ENCODE measurements at places on chromosomes 2 and 18. TPM values are rescaled to one million over a fixed set of nuclear protein-coding genes. Genes with fewer than 3 reads are reported as not detected.
A peak's percentile ranks its signal among the peaks of the same experiment; 100 is the strongest.

The OSR1 gene
- total RNA-seq, result 93.7 TPM

GRCh38 chr2:32738939-32739338 lies 111.1 kb downstream of the TTC27 start:
- no peak for DNase-seq

GRCh38 chr2:10063566-10063965 lies 16.6 kb downstream of the CYS1 start:
- no peak for DNase-seq

The PFN4 gene
- 1.4 TPM for total RNA-seq

The YES1 gene
- total RNA-seq, result 70.2 TPM

GRCh38 chr2:28758459-28758858 lies 6.8 kb downstream of the PPP1CB start:
- DNase-seq, result no peak

- DNase-seq, result no peak
Observed at GRCh38 chr2:191215230-191215629, 30.0 kb upstream of the MYO1B start.

GRCh38 chr2:24885221-24886125 lies 34.6 kb downstream of the ADCY3 start:
- DNase-seq, result no peak

- DNase-seq, result no peak
Observed at GRCh38 chr2:80438686-80439085, 134.1 kb upstream of the LRRTM1 start.

GRCh38 chr2:214699236-214699635 lies 110.2 kb downstream of the BARD1 start:
- DNase-seq, result no peak

DNA sequence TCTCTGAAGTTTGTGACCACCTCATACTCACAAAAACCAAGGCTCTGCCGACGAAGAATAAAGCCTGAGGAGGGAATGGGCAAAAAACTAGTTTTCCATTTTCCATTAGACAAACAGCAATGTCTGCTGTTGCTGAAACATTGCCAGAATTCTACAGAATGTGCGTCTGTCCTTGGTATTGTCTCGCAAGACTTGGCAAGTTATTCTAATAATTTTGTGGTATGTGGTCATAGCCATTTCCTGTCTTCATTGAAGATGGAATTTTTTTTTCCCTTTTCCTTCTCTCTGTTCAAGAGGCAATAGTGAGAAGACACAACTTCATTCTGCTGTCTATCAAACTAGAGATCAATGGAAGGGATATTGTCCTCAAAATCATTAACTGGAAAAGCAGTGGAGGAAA lies 296.1 kb downstream of the RND3 start:
- no peak for DNase-seq

The KLHL29 gene
- total RNA-seq, result 8.7 TPM

The UGT1A9 gene
- total RNA-seq, result not detected

DNA sequence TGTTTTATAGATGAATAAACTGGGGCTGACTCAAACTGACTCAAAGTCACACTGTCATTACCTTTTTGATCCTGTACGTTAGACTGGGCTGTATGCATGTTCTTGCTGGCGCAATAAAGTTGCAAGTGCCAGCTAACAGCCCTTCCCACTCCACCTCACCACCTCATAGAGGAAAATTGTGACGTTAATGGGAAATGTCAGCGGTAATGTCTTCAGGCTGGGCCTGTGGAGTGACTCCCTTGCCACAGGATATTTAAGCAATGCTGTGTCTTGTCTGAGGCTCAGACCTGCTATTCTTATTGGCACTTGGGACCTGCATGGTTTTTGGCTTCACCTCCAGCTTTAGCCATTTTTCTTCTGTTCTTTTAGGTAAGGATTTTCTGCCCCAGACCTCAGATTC lies 25.2 kb upstream of the CASP10 start:
- DNase-seq, result no peak

GRCh38 chr2:60540074-60540473 lies 13.4 kb downstream of the BCL11A start:
- DNase-seq, result no peak

GRCh38 chr2:102114290-102114721 lies 28.2 kb upstream of the IL1R1 start:
- no peak for DNase-seq

GRCh38 chr2:60353406-60353800 lies 200.1 kb downstream of the BCL11A start:
- DNase-seq, result no peak

- DNase-seq, result no peak
Observed at GRCh38 chr2:1002350-1002749, 51.7 kb downstream of the SNTG2 start.

The INO80B gene
- 13.5 TPM for total RNA-seq

DNA sequence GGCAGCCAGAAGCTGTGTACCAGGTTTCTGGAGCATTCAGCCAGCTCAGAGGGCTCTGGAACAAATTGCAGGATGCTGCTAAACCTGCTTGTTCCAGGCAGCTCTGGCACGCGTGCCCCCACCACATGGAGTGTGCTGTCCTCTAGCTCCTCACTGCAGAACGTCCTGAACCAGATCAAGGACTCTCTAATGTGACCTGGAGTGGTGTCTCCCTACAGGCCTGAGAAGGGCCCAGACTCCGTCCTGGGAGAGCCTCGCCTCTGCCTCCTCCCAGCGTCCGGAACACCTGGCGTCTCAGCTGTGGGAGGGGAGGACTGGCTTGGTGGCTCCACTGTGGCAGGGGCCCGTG lies 115.6 kb upstream of the GPC1 start:
- no peak for DNase-seq

- DNase-seq, result no peak
Observed at GRCh38 chr2:28408764-28409599, 16.3 kb downstream of the FOSL2 start.

- DNase-seq, result peak; percentile 85
Observed at GRCh38 chr18:44826418-44827259, 146.0 kb downstream of the SETBP1 start.

The OST4 gene
- 273 TPM for total RNA-seq

The GMCL1 gene
- 26.8 TPM for total RNA-seq

DNA sequence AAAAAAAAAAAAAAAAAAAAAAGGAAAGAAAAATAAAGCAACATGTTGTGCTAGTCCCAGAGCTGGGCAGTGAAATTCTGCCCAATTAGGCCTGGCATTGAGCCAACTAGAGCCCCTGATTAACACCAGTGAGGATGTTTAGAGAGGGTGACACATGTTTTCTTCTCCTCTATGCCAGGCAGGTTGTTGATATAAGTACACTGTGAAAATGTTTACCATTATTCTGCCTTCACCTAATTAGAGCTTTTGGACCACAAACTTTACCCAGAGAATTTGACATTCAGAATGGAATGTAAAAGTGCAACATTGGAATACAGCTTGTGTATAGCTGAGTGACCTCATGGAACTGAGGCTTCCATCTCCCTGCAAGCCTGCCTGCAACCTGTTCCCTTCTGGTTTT lies 95.9 kb upstream of the MSH2 start:
- no peak for DNase-seq

The OTOS gene
- not detected for total RNA-seq

DNA sequence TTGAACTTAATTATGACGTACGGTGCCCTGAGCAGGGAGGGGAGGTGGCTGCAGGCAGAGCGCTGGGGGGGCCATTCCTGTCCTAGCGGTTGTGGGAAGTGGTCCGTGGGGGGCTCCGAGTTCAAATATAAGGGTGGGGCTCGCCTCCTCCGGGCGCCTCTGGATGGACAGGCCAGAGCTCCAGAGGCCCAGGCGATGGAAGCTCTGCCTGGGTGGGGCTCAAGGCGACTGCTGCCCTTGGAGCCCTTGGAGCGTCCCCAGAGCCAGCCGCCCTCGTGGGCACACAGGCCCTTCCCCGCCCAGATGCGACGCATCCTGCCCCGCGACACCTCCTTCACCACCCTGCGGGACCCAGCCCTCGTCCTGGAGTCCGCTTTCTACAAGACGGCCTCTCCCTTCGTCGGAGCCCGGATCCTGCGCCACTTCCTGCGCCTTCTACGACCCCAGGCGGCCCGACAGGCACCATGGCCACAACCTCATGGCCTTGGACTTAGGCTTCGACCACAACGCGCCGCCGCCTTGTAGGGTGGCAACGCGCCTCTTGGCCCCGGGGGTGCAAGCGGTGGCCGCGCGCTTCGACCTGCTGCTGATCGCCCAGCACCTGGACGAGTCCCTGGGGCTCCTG lies 10.5 kb downstream of the AQP12B start:
- DNase-seq, result no peak

DNA sequence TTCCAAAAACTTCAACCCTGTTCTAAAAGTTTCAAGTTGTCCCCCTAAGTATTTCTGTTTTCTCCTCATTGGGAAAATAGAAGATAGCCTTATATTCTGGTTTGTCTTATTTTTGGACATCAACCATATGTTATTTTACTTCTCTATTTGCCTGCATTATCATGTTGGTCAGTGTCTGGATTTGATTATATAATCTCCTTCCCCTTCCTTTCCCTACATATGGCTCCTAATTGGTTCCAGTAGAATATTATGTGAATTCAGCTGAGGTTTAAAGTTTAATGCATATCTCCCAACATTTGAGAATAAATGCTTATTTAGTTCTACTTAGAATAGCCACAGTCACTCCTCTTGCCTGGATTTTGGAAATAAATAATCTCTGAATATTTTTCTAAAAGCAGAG lies 66.9 kb downstream of the OXER1 start:
- DNase-seq, result no peak

DNA sequence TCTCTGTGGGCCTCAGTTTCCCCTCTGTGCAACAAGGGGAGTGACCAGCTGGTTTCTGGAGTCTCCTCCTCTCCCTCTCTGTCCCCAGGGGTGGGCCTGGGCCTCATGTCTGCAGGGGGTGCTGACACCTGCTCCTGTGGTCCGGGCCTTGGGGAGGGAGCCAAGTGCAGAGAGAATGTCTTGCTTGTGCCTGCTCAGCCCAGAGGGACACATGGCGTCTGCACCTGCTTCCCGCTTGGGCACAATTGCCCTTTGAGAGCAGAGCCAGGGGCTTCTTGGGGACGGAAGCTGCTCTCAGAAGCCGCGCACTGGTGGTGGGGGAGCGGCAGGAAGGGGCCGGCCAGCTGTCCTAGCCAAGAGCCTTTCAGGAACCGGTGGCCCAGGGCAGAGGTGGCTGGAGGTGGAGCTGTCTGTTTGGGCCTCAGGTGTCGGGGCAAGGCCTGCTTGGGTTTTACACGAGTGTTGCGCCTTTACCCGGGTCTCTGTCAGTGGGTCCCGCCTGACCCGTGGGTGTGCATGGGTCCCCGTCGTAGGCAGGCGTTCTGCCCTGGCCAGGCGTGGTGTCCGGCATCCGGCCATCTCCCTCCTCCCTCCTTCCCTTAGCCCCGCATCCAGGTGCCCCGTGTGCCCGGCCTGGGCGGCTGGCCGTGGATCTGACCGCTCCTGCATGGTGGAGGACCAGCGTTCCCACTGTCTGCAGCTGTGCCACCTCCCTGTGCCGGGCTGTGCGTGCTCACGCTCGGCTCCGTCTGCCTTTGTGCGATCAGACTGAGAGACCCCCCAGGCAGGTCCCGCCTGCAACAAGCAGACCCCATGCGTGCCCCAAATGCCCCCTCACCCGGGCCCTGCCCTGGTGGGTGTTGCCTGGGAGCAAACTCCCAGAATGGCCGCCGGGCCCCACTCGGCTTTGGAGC lies 4.0 kb downstream of the NEU4 start:
- DNase-seq, result no peak

- DNase-seq, result no peak
Observed at GRCh38 chr2:175107146-175107545, 60.9 kb downstream of the ATF2 start.

The PDE6D gene
- total RNA-seq, result 27.0 TPM

- DNase-seq, result no peak
Observed at GRCh38 chr2:86079981-86080911, 25.4 kb downstream of the POLR1A start.

GRCh38 chr2:54015798-54016699 lies 45.3 kb upstream of the PSME4 start:
- peak; percentile 6 for DNase-seq

The HOXD8 gene
- 12.3 TPM for total RNA-seq

The CAPN13 gene
- 6.0 TPM for total RNA-seq

The C18orf54 gene
- 17.3 TPM for total RNA-seq

- peak; percentile 11 for DNase-seq
Observed at GRCh38 chr18:53380063-53380639, 844.3 kb downstream of the MBD2 start.

GRCh38 chr2:107932488-107932887 lies 53.8 kb upstream of the SLC5A7 start:
- peak; percentile 43 for DNase-seq

- DNase-seq, result no peak
Observed at GRCh38 chr2:240991378-240992263, 6.8 kb upstream of the SNED1 start.

DNA sequence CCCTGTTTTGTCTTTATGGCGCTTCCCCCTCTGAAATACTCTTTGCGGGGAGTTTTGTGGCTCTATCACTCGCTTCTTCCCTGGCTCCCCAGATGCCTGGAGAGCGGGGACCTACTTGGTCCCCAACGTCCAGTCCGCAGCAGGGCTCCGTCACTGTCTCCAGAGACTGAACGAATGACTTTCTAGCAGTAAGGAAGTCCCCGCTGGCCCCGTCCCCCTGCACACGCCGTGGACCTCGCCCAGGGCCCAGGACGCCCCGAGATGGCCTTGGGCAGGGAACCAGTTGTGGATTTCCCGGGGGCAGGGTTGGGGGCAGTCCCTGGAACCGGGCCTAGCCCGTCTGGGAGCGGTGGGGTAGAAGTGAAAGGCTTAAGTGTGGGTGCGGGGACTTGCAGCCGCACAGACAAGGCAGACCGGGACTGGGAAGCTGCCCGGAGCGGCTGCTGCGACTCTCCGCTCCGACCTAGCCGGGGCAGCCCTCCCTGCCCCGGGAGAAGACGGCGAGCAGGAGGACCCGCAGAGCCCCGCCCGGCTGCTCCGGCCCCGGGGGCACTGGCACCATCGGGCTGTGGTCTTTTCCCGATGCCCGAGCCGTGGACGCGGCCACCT lies 821 bp upstream of the EPHA4 start:
- DNase-seq, result no peak

Measured in urinary bladder (tissue), 4 donors.